Activated T-helper 1 cell treated with anti-CD3 and anti-CD28 coated beads, Interleukin-2, amount 50 U/mL, for 16 hours (primary cell): ENCODE measurements at places on chromosomes 4 and X.

DNA sequence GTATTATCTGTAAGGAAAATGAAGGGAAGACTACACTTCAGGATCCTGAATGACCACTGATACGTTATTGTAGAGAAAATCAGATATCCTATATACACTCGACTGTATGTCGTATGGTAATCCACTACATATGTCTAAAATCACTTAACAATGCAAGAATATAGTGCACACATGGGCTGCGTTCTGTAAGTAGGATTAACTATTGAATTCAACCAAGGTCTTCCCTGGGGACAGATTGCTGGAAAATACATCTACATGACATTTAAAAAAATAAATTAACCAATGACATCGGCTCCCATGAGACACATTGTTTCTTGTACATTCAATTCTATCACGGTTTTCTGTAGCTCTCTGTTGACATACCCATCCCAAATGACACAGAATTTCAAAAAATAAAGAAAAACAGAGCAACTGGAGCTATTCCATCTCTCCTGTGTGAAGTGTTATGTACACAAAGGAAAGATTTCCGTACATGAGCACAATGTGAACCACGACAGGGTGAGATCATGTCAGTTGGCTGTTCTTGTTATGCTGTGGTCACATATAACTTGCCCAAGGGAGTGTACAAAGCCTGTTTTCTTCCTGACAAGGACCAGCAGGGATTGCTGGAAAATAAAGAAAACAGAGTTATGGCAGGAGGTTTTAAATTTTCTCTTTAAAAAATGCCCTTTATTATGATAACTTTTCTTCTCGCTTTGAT lies 6.1 kb downstream of the ENOX2 start:
- no peak for DNase-seq

DNA sequence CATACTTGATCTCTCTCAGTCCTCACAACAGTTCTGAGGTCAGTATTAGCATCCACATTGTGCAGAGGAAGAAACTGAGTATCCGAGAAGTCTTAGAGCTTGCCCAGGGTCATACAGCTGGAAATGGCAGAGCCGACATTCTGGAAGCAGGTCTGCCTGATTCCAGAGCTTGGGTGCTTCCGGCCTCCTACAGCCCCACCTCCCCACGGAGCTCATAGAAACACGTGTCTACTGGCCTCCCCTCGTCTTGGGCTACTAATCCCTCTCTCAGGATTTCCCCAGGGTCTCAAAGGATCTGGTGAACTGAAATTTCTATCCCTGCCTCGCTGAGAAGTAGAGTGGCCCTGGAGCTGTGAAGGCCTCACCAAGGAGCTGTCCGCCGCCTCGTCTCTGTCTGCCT lies 12.0 kb upstream of the KDM5C start:
- DNase-seq, result no peak

DNA sequence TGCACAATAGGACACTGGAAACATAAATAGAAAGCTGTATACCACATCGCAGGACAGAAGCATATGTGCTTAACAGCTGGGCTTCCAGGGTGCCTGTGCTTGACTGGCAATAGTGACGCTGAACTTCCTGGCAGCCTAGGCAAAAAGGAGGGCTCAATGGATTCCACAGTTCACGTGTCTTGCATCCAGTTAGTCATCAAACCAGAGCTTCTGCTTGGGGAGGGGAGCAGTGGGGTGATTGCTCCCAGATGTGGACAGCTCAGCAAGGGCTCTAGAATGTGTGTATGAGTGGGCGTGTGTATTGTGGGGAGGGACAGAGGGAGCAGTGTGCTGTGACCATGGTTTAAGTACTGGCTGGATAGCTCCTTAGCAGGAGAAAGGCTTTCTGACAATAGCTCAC lies 2.3 kb downstream of the PRRG3 start:
- DNase-seq, result no peak

DNA sequence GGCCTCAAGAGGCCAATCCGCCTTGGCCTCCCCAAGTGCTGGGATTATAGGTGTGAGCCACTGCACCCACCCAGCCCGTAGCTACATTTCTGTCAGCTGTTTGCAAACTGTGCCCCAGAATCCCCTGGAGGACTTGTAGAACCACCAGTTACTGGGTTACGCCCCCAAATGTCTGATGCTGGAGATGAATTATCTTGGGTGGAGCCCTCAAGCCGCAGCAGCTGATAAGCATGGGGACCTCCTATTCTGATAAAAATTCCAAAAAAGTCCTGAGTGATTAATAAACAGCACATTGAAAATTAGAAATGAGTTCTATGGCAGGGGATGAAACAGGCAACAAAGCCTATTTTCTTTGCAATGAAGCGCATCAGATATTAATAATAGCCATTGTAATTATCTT lies 105.0 kb downstream of the PTTG2 start:
- DNase-seq, result no peak
